ENCODE measurements at places on chromosomes 1 and 21. TPM values are rescaled to one million over a fixed set of nuclear protein-coding genes. Genes with fewer than 3 reads are reported as not detected.

Gene NHLH1
- 0.89 TPM for polyA plus RNA-seq

Gene GLMN
- polyA plus RNA-seq, result 49.9 TPM

Gene PSMB2
- 151 TPM for polyA plus RNA-seq

Gene RIPK4
- polyA plus RNA-seq, result 2.5 TPM

- DNase-seq, result no peak
Measured at GRCh38 chr1:61869691-61870109, 127.4 kb downstream of the PATJ start.

GRCh38 chr1:201381130-201381529 lies 3.6 kb upstream of the TNNT2 start:
- DNase-seq, result no peak

DNA sequence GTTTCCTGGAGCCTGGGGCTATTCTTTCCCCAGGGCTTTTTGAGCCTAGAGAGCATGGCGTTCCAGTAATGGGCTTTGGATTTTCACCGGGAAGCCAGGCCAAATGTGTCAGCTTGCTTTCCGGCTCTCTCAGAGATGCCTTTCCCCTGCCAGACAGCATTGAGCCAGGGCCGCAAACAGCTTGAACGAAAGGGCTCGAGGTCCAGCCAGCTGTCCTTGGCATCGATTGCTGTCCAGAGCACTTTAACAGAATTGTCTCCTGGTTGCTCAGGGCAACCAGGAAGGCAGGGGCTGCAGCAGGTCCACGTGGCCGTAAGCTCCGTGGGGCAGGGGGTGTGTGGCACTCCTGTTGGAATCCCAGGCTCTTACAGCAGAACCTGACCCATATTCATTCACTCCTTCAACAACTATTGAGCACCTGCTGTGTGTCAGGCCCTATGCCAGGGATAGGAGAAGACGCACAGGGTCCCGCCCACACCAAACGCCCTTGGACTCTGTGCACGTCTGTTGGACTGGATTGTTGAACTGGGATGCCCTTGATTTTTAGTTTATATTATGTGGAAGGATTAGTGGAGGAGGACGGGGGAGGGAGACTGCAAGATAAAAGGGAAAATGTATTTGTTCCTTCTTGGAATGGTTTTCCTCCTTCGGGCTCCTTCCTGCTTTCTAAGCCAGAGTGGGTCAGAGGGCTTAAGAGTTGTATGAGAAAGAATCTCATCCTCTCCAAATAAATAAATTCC lies 38.7 kb upstream of the EFHD2 start:
- DNase-seq, result no peak

GRCh38 chr1:11531943-11532342 lies 53.0 kb downstream of the DISP3 start:
- no peak for DNase-seq

- DNase-seq, result peak; percentile 34
Measured at GRCh38 chr1:81974883-81975555, 174.3 kb downstream of the ADGRL2 start.

- DNase-seq, result no peak
Measured at GRCh38 chr21:15729346-15729673, 472 bp upstream of the USP25 start.

DNA sequence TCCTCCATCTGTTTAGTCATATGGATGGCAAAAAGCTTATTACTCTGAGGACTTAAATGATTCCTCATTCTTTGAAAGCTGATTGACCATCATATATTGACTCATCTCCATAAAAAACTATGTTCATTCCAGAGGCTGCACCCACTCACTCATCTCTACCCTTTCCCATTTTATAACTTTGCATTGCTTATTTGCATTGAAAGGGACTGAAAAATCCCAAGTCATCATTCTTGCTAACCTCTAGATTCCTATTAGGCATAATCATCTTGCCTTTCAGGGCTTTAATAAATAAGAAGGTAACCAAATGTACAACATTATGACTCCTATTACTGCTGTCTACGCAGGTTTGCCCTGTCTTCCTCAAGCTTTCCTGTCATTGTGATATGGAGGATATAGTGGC lies 1180.3 kb upstream of the B3GALT2 start:
- DNase-seq, result no peak

DNA sequence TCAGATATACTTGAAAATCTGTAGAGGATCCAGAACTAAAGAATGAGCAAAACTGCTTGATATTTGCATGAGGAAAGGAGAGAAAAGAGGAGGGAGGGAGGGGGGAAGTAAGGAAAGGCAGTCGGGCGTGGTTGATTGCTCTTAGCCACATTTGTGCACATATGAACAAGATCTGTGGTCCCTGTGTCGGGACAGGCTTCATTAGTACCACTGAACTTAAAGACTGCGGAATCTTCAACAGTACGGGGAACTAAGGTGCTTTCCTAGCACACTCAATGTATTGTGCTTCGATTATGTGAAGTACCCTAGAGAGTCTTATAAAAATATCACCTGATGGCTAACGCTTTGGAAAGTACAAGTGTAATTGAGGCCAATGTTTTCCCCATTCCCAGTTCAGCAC lies 59.9 kb downstream of the ZBTB18 start:
- DNase-seq, result no peak

DNA sequence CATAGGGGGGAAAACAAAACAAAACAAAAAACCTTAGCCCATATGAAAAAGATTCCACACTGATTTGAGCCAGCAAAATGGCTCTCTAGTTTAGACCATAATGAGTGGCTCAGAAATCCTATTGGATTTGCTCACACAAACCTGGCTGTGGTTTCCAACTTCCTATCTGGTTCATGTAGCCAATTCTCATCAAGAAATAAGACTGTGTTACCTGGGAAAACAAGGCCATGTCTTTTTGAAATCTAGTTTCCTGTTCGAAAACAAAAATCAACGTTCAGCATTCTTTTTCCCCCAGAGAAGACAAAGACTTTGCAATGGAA lies 69.2 kb downstream of the TBX15 start:
- no peak for DNase-seq

GRCh38 chr1:115288591-115289198 lies 49.4 kb downstream of the NGF start:
- no peak for DNase-seq
